ENCODE measurements at places on chromosomes 5 and 9.

DNA sequence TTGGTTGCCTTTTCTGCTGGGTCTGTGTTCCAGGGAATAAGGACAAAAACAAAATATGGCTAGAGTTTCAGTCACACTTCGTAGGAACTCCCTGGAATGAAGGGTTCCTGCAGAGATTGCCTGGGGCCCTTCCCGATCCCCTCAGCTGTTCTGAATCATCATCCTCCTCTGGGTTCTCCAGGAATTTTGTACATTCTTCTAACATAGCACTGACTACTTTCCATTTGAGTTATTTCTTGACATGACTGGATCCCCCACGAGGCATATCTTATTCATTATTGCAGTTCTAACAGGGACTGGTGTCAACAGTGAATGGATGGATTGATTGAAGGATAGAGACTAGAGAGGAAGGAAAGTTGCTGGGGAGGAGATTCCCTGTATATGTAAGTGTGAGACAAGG is 49.2 kb upstream of the TNC start:
- DNase-seq, result no peak

GRCh38 chr5:68932830-68933434 is 160.9 kb upstream of the SLC30A5 start:
- DNase-seq, result no peak

DNA sequence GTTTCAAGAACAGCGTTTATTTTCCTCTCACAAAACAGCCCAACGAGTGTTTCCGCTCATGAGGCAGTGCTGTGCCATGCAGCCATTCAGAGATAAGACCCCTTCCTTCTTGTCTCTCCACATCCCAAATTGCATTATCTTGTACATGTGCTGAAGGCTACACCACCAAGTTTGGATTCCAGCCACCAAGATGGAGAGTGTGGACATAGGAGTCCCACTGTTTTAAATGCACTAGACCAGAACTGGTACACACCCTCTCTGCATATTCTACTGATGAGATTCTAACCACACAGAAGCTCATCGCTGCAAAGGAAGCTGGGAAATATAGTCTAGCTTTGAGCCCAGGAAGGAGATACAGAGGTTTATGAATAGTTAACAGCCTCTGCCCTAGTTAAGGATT is 509.4 kb downstream of the NFIB start:
- no peak for DNase-seq

DNA sequence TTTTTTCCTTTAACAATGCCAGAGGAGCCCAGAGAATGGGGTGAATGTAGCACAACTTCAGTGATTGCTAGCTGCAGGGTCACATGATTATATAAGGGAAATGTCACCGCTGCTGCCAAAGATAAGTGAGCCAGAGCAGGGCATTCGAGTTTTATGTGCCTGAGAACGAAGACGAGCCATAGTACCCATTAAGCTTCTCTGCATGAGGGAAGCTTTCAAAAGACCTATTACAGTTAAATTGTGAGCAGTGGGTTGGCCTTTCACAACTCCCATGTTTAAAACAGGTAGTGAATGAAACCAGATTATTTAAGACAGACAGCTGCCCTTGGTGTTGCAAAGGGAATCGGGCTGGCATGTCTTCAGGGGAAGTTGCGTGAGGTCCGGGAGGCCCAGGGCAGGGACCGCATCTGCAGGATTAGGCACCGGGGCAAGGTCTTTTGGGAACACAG is 82.4 kb upstream of the TNFAIP8 start:
- DNase-seq, result no peak

GRCh38 chr9:23172206-23172605 is 653.8 kb downstream of the ELAVL2 start:
- DNase-seq, result no peak

DNA sequence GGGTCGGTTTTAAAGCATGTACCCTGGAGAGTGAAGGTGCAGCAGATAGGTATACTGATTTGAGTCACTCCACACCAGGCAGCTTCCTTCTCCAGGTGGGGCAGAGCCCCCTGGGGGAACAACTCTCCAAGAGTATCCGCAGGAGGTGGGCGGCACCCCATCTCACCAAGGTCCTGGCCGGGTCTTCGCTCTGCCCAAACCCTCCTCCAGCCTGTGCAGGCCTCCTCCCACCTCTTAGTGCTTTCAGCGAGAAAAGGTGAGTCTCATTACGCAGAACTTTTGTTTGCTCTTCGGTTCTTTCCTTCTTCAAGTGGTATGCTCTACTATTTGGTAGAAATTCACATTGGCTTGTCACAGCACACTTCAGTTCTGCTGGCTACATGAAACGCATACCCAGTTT is 13.7 kb downstream of the SPACA9 start:
- no peak for DNase-seq

- no peak for DNase-seq
Observed at GRCh38 chr5:2015124-2015848, 132.6 kb upstream of the IRX4 start.

DNA sequence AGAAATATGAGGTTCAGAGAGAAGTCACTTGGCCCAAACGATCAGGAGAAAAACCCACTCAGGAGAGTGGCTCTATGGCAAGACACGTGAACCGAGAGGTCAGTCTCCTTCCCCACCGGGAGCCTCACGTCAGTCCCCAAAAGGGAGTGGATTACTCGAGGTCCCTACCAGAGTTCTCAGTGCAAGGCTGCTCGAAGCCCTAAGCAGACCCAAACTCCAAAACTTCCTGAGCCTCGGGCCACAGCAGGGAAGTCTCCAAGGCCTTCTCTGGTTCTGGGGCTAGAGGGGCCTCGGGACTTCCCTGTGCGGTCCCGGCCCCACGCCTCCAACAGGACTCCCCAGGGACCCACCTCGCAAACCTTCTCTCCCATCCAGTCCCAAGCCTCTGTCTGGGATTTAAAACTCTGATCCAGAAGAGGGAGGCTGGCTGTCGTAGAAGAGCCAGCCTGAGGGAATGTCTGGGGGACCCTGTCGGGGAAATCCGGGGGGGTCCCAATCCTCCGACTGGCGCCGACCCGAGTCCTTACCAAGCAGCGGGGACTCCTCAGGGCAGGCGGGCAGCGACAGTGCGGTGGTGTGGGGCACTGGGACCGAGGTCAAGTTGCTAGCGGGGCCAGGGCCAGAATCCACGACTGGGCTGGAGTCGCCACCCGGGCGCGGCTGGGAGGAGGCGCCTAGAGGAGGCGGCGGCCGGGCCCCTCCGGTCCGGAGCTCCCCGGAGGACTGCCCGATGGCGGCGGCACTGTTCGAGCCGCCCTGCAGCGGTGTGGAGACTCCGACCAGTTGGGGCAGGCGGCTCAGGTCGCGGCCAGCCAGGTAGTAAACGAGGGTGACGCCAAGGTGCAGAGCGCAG is 679 bp downstream of the B4GALT1 start:
- no peak for DNase-seq

- DNase-seq, result no peak
Observed at GRCh38 chr9:130112538-130113151, 58.9 kb downstream of the GPR107 start.

GRCh38 chr5:116572350-116573278 is 2.0 kb downstream of the SEMA6A start:
- no peak for DNase-seq

GRCh38 chr5:109080896-109081295 is 328.9 kb downstream of the PJA2 start:
- DNase-seq, result no peak

- DNase-seq, result no peak
Observed at GRCh38 chr5:143805861-143806260, 6.1 kb upstream of the HMHB1 start.

- peak; percentile 52 for DNase-seq
Observed at GRCh38 chr9:14532456-14533115, 160.6 kb downstream of the ZDHHC21 start.
